ENCODE measurements at places on chromosomes 1 and 21.

DNA sequence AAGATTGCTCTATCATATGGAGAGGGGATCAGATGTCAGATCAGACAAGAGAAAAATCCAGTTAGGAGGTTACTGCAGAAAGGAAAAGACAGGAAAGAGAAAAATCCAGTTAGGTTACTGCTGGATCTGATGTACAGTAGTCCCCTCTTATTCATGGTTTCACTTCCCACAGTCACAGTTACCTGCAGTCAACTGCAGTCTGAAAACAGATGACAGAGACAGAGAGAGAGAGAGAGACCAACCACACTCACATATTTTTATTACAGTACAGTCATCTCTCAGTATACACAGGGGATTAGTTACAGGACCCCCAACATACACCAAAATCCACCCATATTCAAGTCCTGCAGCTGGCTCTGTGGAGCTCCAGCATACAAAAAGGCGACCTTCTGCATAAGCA, 29.3 kb downstream of the NUP133 start:
- no peak for DNase-seq

GRCh38 chr1:234313171-234313570, 60.1 kb upstream of the COA6 start:
- no peak for DNase-seq

DNA sequence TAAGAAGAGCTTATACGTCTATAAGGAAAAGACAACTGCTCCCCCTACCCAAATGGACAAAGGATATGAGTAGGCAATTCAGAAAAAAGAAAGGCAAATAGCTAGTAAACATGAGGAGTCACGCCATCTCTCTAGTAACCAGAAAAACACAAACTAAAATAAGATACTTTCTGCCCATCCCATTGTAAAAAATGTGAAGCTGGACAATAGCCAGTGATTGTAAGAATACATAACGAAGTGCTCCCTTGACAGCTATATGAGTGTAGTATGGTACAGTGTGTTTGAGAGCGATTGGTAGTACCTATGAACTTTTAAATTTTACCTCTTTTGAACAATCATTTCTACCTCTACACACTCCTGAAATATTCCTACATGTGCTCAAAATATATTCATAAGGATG, 7.5 kb upstream of the GJA8 start:
- DNase-seq = no peak

DNA sequence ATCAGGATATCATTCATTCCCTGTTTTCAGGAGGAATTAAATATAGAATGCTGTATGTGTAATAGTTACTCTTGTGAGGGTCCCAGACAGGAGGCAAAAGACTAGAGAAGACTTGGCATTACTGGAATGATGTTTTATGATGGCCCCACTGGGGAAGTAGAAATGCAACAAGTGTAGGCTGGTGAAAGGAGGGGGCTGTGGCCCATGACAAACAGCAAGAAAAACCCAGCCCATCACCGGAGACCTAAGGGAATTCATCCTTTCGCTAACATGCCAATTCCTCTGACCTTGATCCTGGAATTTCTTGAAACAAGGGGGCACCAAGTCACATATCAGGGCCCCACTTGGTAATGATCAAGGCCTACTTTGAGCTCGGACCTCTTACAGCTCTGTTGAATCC, 5.5 kb upstream of the IFNGR2 start:
- DNase-seq = no peak

GRCh38 chr1:167584581-167584980, 31.0 kb upstream of the CREG1 start:
- DNase-seq = no peak

DNA sequence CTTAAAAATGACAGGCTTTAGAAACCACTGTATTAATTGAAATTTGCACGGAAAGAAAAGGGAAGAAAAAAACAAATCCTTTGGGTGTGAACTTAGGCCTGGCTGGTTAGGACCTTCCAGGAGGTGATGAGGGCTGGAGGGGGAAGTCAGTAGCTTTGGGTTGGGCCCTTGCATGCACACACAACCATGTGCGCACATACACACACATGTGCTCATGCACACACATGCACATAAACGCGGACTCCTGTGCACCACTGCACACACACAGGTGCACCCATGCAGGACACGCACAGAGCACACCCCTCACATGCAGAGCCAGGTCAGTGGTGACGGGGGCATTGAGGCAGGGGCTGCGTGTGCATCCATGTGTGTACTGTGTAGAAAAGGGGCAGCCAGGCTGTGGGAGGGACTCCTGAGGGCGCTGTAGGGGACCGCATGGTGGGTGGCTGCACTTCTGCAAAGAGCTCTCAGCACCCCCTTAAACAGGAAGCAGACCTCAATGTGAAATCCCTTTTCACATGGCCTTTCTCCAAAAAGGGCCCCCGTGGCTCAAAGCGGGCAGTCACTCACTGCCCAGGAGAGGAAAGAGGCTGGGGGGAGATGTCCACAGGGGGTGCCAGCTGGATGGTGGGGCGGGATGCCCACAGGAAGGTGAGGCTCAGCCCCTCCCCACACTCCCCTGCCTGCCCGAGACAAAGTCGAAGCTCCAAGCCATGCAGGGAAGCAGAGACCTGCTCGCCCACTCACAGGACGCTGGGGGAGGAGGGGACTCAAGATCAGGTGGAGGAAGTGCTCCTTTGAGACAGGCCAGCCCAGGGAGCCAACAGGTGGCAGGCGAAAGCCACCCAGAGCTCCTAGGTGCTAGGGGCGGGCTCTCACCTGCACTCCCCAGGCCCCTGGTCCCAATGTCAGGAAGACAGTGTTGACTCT, 95.2 kb downstream of the ITPKB start:
- no peak for DNase-seq

GRCh38 chr21:45972716-45973474, 8.7 kb upstream of the COL6A1 start:
- no peak for DNase-seq

DNA sequence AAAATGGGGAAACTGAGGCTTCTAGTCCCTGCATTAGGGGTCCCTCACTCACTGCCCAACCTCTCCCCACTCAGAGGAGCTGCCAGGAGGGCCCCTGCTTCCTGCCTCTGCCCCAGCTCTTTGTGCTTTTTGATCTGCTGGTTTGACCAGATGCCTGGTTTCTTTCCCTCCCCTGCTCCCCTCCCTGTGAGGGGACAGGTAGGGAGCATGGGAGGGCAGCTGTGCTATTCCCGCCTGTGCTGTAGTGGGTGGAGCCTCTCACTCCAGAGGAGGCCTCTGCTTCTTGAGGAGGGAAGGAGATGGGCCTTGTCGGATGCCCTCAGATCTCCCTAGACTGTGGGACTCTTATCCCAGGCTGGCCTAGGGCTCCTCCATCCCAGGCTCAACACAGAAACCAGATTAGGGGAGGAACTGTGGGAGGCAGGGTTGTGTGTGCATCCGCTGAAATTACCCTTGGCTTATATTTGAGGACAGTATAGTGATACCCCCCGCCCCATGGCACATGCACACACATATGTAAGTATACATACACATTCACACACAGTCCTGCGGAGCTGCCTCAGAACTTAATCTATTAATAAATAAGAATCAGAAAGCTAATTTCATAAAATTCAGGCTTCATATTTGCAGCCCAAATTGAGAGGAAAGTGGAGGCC, 4.6 kb downstream of the BOLA1 start:
- no peak for DNase-seq

GRCh38 chr1:41698916-41699860, 214.7 kb upstream of the EDN2 start:
- no peak for DNase-seq

- DNase-seq = no peak
Observed at GRCh38 chr1:110746644-110747259, 72.0 kb upstream of the KCNA3 start.

GRCh38 chr1:6410248-6410893, 9.3 kb downstream of the HES2 start:
- DNase-seq = no peak

- DNase-seq = no peak
Observed at GRCh38 chr1:200448034-200448762, 38.4 kb upstream of the ZNF281 start.

- no peak for DNase-seq
Observed at GRCh38 chr1:199087144-199087543, 448.3 kb downstream of the PTPRC start.

GRCh38 chr1:237012788-237013383, 8.6 kb upstream of the MT1HL1 start:
- no peak for DNase-seq

DNA sequence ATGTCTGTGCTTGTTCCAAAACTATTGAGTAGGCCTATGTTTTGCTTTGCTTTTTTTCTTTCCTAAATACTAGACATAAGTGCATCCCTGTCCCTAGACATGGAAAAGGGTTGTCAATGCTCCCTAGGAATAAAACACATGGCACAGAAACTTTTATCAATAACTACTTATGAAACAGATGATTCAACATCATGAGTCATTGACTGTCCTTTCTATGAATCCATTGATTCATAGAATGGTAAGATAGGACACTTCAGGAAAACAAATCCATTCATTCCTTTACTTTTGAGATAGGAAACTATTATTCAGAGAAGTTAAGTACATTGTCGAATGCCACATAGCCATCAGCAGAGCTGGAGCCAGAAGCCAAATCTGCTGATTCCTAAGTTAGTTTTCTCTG, 147.5 kb downstream of the TSEN15 start:
- DNase-seq = no peak

- DNase-seq = peak; percentile 83
Observed at GRCh38 chr1:108830119-108831008, 26.5 kb downstream of the AKNAD1 start.

- no peak for DNase-seq
Observed at GRCh38 chr1:51877434-51878307, 856 bp downstream of the NRDC start.

DNA sequence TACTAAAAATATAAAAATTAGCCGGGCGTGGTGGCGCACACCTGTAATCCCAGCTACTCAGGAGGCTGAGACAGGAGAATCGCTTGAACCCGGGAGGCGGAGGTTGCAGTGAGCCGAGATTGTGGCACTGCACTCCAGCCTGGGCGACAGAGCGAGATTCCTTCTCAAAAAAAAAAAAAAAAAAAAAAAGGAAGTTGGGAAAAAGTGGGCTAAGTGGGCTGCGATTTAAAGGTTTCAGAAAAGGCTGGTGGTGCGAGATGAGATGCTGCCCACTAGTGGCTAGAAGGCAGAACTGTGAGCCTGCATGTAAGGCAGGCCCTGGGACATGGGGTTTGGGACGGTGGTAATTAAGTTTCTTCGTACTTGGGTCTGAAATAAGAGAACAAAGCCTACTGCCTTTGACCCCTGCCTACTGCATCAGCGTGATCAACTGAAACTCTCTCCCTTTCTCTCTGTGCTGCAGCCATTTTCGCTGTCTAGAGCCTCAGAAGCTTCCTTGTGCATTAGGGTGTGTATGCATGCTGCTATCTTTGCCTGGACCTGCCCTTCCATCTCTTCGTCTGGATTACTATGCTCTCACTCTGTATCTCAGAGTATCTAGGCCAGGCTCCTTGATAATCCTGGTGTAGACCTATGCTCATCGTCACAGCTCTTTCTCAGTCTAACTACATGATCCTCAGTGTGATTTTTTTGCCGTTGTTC, 12.4 kb downstream of the FMOD start:
- no peak for DNase-seq

- DNase-seq = no peak
Observed at GRCh38 chr1:22722901-22723550, 12.4 kb downstream of the EPHB2 start.

GRCh38 chr1:208326033-208326432, 81.8 kb upstream of the PLXNA2 start:
- DNase-seq = no peak

GRCh38 chr1:75999034-75999433, 66.8 kb upstream of the ASB17 start:
- DNase-seq = no peak

GRCh38 chr1:75503221-75503974, 107.5 kb downstream of the SLC44A5 start:
- DNase-seq = no peak

DNA sequence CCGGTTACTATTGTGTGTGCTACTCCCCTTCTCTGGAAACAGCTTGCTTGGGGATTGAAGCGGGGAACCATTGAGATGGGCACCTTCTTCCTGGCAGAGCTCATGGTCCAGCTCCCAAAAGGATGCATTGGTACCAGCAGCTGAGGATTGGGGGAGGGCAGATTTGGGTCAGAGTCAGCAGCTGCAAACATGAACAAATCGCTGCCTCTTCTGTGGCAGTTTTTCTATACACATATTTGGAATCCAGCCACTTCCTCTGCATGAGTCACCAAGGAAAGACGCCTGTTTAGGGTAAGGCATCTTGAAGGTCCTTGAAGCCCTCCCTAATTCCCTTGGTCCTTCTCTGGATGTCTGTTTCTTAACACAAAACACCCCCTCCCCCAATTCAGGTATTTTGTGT, 104.7 kb downstream of the DAB1 start:
- DNase-seq = no peak

DNA sequence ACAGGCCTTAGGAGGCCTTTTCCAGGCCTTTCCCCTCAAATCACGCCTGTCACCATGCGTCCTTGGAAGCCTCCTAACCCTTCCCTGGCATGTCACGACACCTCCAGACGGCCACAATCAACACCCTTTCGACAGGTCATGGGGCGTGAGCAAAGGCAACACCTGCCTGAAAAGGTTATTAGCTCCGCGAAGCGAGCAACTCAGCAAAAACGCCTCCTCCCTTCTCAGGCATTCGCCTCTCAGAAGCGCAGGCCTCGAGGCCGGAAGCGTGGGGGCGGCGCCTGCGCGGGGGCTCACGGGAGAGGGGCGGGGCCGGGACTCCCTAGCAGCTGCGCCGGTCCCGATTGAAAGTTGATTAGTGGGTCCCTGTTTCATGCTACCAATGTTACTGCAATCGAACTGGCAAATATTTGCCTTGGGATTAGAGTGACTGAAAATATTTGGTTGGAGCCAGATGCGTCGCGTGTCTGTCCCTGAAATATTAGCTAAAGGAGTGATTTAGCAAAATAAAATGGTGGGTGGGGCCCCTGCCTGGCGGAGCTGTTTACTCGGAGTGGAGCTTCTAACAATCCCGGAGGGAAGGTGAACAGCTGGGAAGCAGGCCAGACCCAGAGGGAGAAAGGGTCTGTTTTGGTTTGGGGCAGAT, 44.9 kb downstream of the GFI1 start:
- DNase-seq = no peak

- DNase-seq = no peak
Observed at GRCh38 chr21:28311411-28312190, 681.1 kb downstream of the LTN1 start.

GRCh38 chr21:42321231-42321630, 6.0 kb upstream of the TFF3 start:
- no peak for DNase-seq

- DNase-seq = no peak
Observed at GRCh38 chr1:19819701-19820100, 4.6 kb upstream of the RNF186 start.

DNA sequence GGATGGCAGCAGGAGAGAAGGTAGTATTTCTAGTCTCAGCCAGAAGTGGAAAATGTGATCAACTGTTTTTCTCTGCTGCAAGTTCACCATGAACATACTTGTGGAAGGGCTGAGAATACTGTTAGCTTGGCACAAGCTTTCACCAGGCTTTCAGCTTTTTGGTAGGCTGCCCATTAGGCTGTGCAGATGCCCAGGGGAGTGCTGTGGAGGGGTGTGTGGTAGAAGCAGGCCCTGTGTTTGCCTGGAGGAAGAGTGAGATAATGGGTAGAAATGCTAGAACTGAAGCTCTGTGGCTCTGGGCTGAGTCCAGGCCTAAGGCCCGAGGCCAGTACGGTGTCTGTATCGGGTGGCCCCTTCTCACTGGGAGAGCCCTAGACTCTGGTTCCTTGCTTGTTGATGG, 9.8 kb downstream of the DNAJC6 start:
- no peak for DNase-seq
